Smooth muscle cell of trachea (primary cell): ENCODE measurements at places on chromosomes 2 and 18. TPM values are rescaled to one million over a fixed set of nuclear protein-coding genes. Genes with fewer than 3 reads are reported as not detected.

The STEAP3 gene
- 25.6 and 34.6 TPM in 2 replicates for total RNA-seq

The DYNAP gene
- total RNA-seq: not detected in 2 replicates

The AMER3 gene
- total RNA-seq: under 0.01 TPM in 1 of 2 replicates, not detected in the other

The TNFAIP6 gene
- 32.4 and 40.9 TPM in 2 replicates for total RNA-seq

The CCDC195 gene
- total RNA-seq: not detected in 2 replicates

The GREB1L gene
- total RNA-seq: 0.15 TPM in 1 of 2 replicates, not detected in the other

The IL36A gene
- not detected in 2 replicates for total RNA-seq

The AQP12B gene
- 0.17 TPM in 1 of 2 replicates, not detected in the other for total RNA-seq

The TXNDC2 gene
- total RNA-seq: under 0.01 TPM in 2 replicates

The PDE11A gene
- total RNA-seq: not detected in 2 replicates

The LRRC30 gene
- total RNA-seq: not detected in 2 replicates

The RAB31 gene
- total RNA-seq: 35.2 and 48.9 TPM in 2 replicates

The EFR3B gene
- total RNA-seq: 0.73 and 0.83 TPM in 2 replicates

The DAW1 gene
- 0.17 and 0.29 TPM in 2 replicates for total RNA-seq

The SCG2 gene
- total RNA-seq: 1.0 and 1.2 TPM in 2 replicates

The ALMS1 gene
- total RNA-seq: 14.4 and 17.0 TPM in 2 replicates

The GAL3ST2 gene
- 0.15 TPM in 1 of 2 replicates, not detected in the other for total RNA-seq

The RGPD4 gene
- not detected in 2 replicates for total RNA-seq

The MYO3B gene
- total RNA-seq: 0.15 and 0.17 TPM in 2 replicates

The RNU2-63P gene
- not detected in 2 replicates for total RNA-seq

The FAM98A gene
- total RNA-seq: 54.9 and 60.4 TPM in 2 replicates

The OTOF gene
- total RNA-seq: not detected in 2 replicates

The MERTK gene
- total RNA-seq: 0.29 and 0.99 TPM in 2 replicates

The ITPRIPL1 gene
- 2.9 and 5.8 TPM in 2 replicates for total RNA-seq
